Right forelimb (tissue), 1 donor: ENCODE measurements at places on chromosomes 11 and 22.
A peak's percentile ranks its signal among the peaks of the same experiment; 100 is the strongest.

GRCh38 chr11:85815186-85815931 is 4.4 kb upstream of the SYTL2 start:
- no peak for DNase-seq

DNA sequence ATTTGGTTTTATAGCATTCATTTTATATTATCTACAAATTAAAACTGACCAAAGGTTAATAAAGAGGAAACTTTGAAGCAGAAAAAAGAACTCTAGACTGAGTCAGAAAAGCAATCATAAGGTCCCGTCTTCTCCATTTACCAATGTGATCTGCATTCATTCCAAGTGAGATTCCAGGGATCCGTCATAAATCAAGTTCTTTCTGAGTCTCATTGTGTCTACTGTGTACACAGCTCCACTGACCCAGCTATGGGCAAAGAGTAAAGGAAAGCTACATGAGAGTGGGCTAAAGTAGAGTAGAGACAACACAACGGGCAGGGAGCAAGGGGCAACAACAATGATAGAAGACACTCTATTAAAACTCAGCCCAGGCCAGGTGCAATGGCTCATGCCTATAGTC is 15.3 kb downstream of the FAM168A start:
- DNase-seq, result no peak

DNA sequence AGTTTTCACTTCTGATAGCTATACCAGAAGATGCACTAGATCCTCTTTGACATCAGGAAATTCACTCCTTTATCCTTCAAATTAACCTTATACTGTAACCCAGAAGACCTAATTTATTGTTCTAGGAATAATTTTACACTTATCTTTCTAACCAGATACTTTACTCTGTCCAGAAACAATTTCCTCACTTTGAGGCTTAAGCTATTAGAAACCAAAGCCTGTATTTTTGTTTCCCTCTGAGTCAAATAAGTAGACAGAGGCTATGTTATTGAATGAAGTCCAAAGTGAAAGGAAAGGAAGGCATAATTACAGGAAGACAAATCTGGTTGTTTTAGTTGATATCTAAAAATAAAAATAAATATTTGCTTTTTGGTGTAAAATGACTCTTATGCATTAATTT is 2.2 kb downstream of the OR51V1 start:
- DNase-seq, result no peak

- DNase-seq, result no peak
Observed at GRCh38 chr22:43994006-43994405, 30.1 kb upstream of the PARVB start.

- no peak for DNase-seq
Observed at GRCh38 chr11:83736684-83737083, 450.5 kb upstream of the CCDC90B start.

GRCh38 chr11:93746101-93746500 is 4.6 kb downstream of the C11orf54 start:
- no peak for DNase-seq

- no peak for DNase-seq
Observed at GRCh38 chr11:32435511-32435941, at the start of gene WT1. Gene WT1, minus strand, starts transcription at chr11:32435539.

GRCh38 chr11:10632483-10632882 is 61.1 kb downstream of the IRAG1 start:
- no peak for DNase-seq

GRCh38 chr11:73230931-73231330 is 12.8 kb downstream of the P2RY2 start:
- DNase-seq, result peak; percentile 17

- DNase-seq, result no peak
Observed at GRCh38 chr11:35146074-35146521, 7.1 kb downstream of the CD44 start.

DNA sequence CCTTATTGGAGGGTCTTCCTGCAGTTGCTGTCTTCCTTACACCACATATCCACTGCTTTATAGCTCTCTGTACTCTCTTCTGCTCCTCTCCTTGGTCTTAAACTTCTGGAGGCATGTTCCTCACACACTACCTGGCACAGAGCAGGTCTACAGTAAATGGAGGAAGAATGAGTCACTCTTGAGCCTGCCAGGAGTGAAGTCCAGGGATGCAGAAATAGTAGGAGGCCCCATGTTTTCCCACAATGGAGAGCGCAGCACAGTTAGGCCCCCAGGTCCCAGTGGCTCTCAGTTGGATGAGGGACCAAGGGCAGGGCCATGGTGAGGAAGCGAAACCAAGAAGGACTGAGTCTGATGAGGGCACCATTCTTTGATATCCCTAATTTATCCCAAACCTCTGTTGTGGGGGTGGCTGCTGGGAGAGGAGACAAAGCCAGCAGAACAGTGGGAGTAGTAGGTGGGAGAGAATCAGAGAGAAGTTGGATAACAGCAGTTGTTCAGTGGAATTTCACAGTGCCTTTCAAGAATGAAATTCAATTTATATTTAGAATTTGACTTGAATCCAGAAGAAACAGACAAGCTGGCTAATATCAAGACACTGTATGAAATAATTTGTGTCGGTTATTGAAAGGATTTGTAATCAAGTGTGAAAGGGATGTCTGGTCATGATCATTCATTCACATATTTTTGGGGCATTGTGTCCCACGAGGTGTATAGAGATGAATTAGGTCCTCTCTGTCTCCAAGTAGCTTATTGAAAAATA is 187.8 kb downstream of the HIPK3 start:
- no peak for DNase-seq

GRCh38 chr11:2950825-2951224 is 21.6 kb upstream of the PHLDA2 start:
- no peak for DNase-seq

DNA sequence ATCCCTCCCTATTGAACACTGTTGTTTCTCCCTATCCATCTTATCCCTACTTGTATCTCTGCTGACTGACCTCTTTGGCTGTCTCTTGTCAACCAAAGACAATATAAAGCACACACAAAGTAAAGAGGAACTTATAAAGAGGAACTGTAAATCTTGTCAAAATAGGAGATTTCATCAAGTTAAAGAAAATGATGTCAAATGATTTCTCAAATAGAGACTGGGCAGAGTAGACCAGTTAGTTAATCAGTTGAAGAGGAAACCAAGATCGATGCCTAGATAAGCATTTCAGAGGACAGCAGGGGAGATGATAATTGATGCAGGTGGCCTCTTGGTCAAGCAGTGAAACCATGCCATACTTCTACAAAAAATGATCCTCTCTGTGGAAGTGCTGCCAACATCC is 22.7 kb downstream of the KCNQ1OT1 start:
- no peak for DNase-seq

GRCh38 chr11:81301166-81301830 is 1432.4 kb downstream of the FAM181B start:
- no peak for DNase-seq

DNA sequence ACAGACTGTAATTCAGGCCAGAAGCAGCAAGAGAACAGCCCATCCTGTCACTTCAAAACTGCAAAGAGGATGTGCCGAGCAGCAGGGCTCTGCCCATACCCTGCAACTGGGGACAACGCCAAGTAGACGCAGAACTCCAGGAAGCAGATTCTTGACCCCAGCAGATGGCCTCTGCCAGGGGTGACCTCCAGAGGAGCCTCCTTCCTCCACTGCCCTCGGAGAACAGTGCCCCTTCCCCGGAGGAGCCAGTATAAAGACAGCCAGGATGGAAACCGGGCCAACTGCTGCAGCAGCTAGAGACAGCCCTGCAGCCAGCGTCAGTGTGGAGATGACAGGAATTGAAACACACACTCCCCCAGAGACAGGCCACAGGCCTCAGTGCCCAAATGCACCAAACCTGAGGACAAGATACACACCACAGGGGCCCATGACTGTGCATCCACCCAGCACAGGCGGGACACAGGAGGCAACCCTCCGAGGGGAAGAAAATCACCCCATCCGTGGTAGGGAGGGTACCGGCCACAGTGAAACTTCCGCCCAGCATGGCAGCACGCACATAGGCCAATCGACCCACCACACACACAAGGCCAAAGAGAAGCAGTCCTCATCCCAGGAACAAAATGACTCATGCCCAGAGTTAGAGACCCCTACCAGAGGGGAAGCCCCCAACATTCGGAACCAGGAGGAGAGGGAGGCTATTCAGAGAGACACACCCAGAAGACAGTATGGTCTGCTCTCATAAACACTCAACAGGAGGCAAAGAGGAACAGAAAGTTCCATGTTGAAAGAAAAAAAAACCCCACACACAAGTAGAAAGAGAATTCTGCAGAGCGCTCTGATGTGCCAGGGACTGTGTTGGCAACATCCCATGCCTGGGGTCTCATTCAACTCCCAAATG is 5.6 kb downstream of the AHNAK start:
- peak; percentile 61 for DNase-seq

DNA sequence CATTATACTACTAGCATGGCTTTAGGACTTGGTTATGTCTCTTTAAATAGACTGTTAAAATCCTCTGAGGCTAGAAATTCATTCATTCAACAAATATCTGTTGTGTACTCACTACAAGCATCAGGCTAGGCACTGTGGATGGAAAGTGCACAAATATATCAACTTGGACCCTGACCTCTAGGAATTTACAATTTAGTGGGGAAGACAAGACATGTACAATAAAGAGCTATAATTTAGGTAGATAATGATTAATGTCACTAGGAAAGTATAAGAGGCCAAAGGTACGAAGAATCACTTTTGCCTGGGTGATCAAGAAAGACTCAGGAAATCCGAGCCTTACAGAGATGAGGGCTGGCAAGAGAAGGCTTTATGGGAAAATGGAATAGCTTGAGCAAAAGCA is 25.6 kb upstream of the BMAL1 start:
- DNase-seq, result no peak

GRCh38 chr11:24163146-24163545 is 333.7 kb upstream of the LUZP2 start:
- DNase-seq, result no peak

GRCh38 chr11:95884376-95884775 is 39.5 kb downstream of the MTMR2 start:
- DNase-seq, result no peak

DNA sequence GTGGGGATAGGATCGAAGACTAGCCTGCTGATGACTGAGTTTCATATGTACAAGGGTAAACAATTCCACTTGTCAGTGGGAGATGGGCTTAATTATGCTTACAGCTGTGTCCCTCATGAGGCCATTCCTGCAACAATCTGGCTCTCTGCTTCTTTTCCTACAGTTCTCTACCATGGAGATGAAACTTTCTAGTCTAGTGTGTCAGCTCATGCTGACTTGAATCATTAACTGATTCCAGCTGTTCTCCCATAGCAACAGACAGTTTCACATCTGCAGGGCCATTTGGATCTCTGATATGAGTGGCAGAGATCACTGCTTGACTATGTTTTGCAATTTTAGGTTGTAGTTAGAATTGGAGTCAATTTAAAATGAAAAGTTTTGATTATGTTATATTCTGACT is 1251.7 kb upstream of the RAG2 start:
- no peak for DNase-seq

DNA sequence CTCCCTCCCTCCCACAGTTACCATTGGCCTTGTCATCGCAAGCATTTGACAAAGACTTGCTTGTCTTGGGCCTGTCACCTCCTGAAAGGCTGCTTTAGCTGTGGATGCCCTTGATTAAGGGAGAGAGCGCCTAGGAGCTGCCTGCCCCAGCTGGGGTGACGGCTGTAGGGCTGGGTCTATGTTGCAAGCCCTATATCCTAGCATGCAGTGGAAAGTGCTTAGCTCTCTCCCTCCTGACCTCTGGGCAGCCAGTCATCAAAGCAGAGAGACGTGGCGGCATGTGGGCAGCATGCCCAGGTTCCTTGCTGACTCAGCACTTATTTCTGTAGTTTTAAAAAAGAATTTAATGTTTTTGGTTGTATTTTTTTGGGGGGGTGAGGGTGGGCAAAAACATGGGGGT is 75.9 kb downstream of the BARX2 start:
- DNase-seq, result no peak

DNA sequence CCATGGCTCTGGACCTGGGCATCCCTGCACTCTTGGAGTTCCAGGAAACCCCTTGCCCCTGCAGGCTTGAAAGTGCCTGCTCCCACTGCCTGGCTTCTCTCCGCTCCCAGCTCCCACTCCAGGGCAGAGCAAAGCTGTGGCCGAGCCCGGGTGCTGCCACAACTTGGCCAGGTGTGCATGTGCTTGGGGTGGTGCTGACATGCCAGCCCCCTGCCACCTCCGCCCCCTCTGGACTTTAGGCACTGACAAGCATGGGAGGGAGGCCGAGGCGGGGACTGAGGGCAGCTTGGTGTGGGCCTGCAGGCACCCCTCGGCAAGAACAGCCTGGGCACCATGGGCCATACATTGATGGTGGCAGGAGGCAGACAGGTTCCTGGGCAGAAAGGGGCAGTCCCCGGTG is 56.4 kb upstream of the B3GNT6 start:
- no peak for DNase-seq

DNA sequence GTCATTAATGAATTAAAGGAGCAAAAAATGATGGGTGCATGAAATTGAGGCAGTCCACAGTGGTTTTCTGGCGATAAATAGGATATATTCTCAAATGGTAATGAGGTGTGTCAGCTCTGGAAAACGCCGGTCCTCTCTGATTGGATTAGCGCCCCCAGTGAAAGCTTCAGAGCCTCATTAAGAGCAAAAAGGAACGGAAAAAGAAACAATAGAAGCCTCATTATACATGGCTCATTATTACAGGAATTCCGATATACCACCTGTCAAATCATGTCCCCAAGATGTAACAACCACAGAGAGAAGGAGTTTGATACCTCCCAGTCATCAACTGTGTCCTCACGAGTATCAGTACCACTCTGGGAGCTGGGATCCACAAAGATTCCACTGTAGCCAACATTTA is 175.7 kb upstream of the PITPNB start:
- no peak for DNase-seq

DNA sequence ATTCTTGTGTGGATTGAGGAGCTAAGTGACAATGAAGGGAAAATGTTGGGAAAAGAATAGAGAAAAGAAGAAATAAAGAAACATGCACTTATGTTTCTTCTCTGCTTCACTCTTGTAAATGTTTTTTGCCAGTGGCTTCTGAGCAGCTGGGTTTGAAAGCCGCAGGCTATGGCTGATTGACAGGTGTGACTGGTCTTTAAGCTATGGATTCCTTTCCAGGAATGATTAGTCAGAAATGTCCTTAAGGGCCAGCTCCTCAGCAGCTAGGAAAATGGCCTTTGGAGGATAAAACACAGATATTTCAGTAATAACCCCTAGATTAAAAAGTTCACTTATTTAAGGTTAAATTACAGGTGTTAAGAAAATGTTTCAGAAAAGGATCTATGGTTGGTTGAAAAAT is 6.5 kb upstream of the USP28 start:
- no peak for DNase-seq

DNA sequence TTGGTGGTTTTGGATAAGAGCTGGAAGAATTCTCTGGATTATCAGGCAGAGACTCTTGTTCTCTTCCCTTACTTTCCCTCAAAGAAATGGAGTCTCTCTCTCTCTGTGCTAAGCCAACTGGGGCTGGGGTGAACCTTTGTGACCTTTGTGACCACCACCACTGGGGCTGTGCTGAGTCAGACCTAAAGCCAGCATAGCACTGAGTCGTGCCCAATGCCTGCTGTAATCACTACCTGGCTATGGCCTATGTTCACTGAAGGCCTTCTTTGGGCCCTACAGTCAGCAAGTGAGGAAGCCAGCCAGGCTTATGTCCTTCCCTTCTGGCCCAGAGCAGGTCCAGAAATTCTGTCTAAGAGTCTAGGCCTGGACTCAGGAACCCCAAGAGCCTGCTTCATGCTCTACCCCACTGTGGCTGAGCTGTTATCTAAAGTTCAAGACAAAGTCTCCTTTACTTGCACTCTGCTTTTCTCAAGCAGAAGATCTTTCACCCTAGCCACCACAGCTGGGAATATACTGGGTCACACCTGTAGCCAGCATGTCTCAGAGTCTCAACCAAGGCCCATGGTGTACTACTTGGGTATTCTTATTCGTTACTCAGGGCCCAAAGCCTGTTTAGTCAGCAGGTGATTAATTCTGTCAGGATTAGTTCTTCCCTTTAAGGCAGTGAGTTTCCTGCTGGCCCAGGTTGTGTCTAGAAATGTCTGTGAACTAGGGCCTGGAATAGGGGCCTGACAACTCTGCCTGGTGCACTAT is 86.0 kb downstream of the EHF start:
- no peak for DNase-seq
